Renal pelvis (tissue), 12 donors: ENCODE measurements at places on chromosomes 13 and 19.
A peak's percentile ranks its signal among the peaks of the same experiment; 100 is the strongest.

DNA sequence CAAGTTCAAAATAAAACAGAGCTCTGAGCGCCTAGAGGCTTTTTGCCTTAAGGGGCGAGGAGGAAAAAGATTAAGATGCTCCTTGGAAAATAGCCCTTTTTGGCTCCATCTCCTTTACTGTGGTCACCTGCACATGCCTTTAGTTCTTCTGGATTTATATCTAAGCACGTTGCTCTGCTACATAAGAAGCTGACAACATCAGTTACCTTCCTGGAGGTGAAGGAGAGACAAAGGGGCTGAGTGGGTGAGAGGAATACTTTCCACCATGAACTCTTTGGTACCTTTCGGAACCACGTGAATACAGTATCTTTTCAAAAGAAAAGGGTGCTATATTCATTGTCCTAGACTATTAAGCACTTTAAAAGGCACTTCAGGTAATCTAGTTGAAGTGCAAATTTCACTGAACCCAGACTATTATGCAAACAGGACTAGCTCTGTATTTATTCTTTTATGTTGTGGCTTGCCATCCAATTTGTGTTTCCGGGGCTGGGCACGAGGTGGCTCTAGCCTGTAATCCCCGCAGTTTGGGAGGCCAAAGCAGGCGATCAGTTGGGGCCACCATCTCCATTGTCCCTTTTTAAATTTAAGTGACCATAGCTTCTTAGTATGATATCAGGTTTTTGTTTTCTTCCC lies 201.5 kb downstream of the TM9SF2 start:
- DNase-seq: no peak

- no peak for DNase-seq
Observed at GRCh38 chr13:41645331-41645730, 188.0 kb downstream of the RGCC start.

- peak; percentile 83 for DNase-seq
Observed at GRCh38 chr19:50922317-50922853, 11.2 kb upstream of the KLK4 start.

DNA sequence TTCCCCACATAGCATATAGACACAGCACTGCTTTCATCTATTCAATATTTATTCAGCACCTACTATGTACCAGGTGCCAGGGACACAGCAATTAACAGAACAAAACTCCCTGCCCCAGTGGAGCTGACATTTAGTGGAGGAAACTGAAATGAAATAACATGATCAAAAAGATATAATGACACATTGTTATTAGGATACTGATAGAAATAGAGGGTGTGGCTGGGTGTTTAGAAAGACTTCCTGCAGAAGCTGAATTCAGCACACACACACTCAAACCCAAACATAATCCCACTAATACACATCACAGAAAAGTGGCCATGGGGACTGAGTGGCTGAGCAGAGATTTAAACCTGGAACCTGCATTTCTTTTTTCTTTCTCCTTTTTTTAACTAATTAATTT lies 3.8 kb upstream of the CDC37 start:
- no peak for DNase-seq

- DNase-seq: no peak
Observed at GRCh38 chr13:49265822-49266221, 18.1 kb downstream of the CDADC1 start.

DNA sequence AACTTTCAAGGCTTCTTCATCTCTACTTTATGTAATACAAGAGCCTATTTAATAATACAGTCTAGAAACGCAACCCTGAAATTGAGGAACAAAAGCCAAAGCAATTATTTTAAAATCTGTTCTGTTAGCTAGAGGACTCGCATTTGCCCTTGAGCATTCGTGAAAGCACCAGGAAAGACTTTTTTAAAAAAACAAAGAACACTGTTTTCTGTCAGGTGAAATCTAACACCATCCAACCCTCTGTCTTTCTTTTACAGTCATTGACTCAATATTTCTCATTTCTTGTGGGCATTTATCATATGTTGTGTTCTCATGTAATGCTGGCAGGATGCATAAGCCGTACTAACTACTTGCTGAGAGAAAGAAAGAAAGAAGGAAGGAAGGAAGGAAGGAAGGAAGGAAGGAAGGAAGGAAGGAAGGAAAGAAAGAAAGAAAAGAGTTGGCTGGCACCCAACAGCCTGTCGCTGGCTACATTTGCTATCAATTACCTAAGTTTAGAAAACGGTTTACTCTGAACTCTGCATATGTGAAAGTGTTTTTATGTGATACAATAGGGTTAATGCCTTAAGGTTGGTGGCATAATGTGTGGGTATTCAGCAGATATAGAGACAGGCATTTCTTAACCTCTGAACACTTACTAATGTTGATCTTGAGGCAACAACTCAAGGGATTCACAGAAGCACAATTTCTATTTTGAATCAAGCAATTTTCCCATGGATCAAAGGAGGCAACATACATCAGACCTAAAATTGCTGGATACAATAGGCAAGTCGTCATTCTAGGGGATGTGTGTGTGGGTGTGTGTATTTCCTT lies 445.4 kb downstream of the DCT start:
- DNase-seq: no peak

- DNase-seq: no peak
Observed at GRCh38 chr13:78875792-78876580, 217.0 kb upstream of the OBI1 start.

DNA sequence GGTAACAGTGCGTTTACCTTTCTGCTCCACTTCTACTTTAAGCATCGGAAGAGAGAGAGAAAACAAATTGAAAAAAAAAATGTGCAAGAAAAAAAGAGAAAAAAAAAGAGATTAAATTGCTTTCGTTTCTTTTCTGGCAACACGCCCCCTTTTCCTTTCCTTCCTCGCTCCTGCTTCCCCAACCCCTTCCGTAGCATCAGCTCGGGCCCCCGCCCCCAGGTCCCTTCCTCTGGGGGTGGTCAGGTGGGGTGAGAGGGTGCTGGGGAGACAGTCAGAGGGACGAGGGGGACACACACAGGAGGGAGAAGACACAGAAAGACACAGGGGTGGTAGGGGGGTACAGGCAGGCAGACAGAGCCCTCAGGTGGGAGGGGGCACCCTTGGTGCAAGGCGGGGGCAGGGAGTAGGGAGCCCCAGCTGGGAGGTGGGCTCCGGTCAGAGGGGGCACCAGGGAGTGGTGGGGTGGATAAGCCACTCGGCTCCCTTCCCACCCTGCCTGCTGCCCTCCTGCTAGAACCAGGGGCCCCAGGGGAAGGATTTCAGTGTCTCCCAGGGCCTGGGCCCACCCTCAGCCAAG lies 30.7 kb upstream of the ASF1B start:
- DNase-seq: no peak

- peak; percentile 29 for DNase-seq
Observed at GRCh38 chr13:98890925-98891324, 86.9 kb downstream of the DOCK9 start.

DNA sequence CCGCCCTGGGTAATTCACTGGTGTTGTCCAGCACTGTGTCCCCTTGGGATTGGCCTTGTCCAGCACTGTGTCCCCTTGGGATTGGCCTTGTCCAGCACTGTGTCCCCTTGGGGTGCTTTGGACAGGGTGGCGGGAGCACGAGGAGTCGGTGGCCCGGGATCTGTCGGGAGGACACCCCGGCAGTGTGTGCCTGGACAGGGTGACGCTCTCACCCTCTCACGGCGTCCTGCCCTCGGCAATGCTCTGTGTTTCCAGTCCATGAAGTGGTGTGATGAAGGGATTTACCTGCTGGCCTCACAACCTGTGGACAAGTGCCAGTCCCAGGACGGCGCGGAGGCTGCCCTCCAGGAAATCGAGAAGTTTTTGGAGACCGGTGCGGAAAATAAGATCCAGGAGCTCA lies 29.9 kb upstream of the F7 start:
- no peak for DNase-seq

- no peak for DNase-seq
Observed at GRCh38 chr13:103640606-103641005, 574.4 kb upstream of the SLC10A2 start.

DNA sequence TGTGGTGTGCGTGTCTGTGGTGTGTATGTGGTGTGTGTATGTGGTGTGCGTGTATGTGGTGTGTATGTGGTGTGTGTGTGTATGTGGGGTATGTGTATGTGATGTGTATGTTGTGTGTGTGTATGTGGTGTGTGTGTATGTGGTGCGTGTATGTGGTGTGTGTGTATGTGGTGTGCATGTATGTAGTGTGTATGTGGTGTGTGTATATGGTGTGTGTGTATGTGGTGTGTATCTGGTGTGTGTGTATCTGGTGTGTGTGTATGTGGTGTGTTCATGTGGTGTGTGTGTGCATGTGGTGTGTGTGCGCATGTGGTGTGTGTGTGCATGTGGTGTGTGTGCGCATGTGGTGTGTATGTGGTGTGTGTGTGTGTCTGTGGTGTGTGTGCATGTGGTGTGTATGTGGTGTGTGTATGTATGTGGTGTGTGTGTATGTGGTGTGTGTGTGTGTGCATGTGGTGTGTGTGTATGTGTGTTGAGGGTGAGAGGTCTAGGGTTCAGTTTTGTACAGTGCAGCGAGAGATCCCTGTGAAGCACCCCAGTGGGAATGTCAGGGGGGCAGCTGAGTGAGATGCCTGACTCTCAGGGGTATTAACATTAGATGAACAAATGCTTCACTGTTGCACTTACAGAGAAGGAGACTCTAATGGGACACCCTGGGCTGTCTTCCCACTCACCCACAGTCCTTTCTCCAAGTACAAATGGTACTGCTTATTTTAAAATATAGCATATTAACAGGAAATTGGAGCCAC lies 61.3 kb upstream of the MEDAG start:
- no peak for DNase-seq

- no peak for DNase-seq
Observed at GRCh38 chr19:3771000-3771905, 775 bp downstream of the RAX2 start.

GRCh38 chr19:21587117-21587461 lies 81.7 kb downstream of the ZNF429 start:
- no peak for DNase-seq

GRCh38 chr19:15048885-15049541 lies at the start of gene CASP14:
Gene CASP14 (plus strand): TSS chr19:15049480. CDS start chr19:15052252, 2,772 bp downstream.
- no peak for DNase-seq

GRCh38 chr13:98489446-98490194 lies 87.3 kb downstream of the STK24 start:
- DNase-seq: no peak

GRCh38 chr19:11963566-11964355 lies 1.1 kb upstream of the ZNF763 start:
- DNase-seq: peak; percentile 82

- no peak for DNase-seq
Observed at GRCh38 chr13:110413016-110413675, 106.1 kb downstream of the COL4A2 start.

- DNase-seq: no peak
Observed at GRCh38 chr19:58291943-58292342, 13.2 kb downstream of the ZNF8 start.

GRCh38 chr19:30117636-30118145 lies 175.7 kb downstream of the URI1 start:
- DNase-seq: no peak

GRCh38 chr13:48527955-48528354 lies 4.9 kb downstream of the RCBTB2 start:
- no peak for DNase-seq
